ENCODE measurements at places on chromosomes 7 and 10.

GRCh38 chr7:55304018-55304762 lies 60.9 kb upstream of the LANCL2 start:
- DNase-seq: no peak

DNA sequence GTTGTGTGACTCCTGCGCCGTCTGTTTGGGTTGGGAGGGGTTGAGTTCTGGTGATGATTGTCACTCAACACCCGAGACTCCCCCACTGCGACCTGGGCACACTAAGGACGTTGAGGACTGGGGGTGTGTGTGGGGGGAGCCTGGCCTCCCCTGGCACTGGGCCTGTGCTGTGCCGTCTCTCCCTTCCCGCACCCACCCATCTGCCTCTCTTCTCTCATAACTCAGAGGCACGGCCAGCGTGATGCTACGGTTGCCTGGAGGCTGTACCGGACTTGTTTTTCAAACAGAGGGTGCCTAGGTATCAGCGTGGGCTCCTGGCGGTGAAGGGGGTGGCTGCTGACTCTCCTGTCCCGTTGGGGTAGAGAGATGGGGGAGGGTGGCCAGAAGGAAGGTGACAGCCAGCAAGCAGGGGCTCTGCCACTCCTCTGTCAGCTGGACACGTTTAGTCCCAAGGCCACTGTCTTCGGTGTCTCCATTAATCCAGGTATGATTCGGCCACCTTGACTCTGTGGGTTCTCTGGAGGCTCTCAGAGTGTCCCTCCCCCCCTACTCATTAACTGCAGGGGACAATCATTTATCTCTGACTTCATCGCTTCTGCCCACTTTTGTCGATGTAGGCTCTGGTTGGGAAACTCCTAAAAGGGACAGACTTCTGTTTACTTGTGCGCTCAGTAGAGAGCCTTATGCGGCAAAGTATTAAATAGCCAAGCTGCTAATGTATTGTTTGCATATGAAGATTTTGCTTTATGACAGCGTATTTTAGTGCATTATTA lies 56.5 kb upstream of the PFKFB3 start:
- DNase-seq: no peak

DNA sequence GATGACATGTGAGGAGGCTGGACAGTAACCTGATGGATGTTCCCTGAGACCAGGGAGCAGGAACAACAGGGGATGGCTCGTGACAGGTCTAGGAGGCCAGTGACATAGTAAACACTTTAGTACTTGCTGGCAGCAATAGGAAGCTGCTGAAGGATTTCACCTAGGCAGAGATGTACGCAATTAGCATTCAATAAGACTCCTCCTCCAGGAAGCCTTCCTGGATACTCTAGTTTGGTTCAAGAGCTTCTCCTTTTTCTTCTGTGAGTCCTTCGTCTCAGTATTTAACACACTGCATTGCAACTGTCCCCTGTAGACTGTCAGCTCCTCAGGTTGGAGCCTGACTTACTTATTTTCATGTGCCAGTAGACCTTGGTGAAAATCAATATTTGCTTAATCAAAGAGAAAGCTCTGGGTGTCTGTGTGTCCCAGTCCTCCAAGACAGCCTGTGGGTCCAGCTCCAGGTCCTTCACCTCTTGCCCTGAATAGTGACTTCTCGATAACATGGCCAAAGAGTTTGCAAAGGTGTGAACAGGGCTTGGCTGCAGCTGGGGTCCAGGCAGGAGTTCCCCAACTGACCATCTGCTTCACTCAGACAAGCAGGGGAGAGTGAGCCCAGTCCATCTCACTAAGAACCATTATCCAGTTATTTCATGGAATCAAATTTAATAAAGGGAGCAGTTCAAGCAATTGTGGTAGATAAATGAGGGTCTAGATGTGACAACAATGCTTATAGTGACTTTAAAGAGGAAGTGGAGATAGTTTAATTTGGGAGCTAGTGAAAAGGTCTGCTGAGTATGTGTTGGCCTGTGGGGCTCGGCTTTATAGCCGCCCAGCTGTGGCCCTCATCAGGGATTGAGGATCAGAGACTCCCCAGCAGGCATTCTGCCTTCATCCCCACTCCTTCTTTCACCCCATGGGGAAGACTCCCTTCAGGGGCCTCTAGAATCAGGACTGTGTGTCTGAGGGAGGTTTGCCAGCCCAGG lies 9.4 kb downstream of the TMEM273 start:
- no peak for DNase-seq

DNA sequence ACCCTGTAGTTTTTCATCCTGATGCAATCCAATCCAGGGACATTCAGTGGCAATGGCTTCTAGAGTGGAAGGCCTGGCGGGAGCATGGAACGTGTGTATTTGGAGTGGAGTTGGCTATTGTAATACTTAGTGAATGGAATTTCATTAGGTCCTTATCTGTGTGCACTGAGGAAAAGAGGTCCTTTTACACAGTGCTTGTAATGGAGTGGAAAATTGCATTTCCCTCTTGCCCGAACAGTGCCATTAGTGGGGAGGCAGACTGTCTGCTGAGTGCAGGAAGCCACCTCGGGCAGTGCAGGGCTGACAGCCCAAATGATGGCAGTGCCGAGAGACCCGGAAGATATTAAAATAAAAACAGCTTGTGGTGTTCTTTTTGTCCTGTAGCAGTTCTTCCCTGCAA lies 786.6 kb downstream of the LRMDA start:
- no peak for DNase-seq

GRCh38 chr7:112414855-112415490 lies 35.3 kb upstream of the IFRD1 start:
- peak; percentile 16 for DNase-seq

- no peak for DNase-seq
Measured at GRCh38 chr7:44988701-44989100, 9.9 kb upstream of the MYO1G start.

- no peak for DNase-seq
Measured at GRCh38 chr10:124728830-124729661, 15.1 kb downstream of the FAM53B start.

DNA sequence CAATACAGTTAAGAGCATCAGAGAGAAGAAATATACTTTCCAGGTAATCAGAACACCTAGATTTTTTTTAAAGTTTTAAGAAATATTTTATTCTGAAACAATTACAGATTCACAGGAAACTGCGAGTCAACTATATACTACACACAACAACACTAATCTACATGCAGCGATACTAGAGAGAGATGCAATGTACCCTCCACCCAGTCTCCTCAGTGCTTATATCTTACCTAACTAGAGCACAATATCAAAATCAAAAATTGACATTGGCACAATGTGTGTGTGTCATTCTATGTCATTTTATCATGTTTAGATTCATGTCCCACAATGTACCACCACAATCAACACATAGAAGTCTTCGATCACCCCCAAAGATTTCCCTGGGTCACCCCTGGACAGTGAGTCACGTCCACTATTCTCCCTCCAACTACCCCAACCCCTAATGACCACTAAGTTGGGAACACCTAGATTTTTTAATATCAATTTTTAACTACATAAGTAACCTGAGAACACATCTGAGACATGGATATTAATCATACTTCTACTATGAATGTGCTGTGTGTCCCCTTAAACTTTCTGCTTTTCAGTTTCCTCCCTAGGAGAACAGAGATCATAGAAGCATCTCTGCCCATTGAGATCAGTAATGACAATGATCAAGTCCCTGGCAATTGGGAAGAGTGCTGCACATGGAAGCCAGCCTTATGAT lies 86.5 kb downstream of the GSAP start:
- DNase-seq: peak; percentile 39

DNA sequence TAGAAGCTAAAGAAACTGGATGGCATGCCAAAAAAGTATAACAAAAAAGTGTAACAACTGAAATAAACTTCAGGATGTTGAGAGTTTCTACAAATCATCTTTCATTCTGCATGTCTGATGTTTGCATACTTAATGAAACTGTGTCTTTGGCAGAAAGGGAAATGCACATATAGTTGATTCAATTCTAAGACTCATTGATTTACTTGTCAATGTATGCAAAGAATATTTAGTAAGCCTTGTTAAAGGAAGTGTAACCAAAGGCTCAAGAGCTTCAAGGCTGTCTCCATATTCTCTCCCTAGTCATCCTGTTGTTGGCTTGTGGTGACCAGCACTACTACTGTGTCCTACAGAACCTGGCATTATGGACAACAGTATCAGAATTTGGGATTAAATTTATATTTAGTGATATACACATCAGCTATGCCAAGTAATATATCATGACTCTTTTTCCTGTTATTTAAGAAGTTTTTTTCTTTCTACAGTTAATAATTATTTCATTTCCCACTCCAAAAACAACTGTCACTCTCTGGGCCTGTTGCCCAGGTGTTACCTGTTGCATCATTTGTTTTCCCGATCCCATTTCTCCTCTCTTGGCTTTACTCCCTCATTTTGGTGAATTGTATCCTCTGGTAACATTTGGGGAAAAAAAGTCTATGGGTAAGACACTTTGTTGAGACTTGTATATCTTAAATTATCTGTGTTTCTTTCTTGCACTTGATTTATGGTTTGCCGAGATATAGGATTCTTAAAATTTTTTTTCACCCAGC lies 226.6 kb upstream of the BMPER start:
- no peak for DNase-seq

DNA sequence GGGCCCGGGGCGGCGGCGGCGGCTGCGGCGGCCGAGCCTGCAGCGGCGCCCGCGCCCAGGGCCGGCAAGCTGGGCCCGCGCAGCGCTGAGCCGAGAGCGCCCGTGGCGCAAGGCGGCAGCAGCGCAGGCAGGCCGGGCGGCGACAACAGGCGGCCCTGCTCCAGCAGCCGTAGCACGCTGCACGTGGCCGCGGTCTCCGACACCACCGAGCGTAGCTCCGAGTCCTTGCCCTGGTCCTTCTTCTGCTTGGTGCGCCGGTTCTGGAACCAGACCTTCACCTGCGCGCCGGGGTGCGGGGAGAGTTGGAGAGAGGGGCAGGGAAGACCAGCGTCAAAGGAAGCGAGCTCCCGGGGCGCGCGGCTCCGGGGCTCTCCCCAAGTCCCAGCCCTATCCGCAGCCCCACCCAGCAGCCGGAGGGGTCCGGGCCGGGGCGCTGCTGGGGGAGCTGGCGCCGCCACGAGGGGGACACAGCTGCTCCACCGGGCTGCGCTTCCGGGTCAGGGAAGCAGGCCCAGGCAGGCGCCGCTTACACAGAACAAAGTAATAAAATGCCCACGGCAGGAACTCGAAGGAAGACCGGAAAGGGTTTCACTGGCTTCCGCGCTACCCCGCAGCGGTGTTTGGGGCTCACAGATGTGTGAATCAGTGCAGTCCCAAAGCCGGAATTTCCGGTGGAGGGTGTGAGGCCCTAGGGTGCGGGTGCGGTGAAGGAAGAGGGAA lies 3.6 kb downstream of the VAX1 start:
- peak; percentile 8 for DNase-seq

GRCh38 chr7:105854498-105854897 lies 21.9 kb downstream of the ATXN7L1 start:
- no peak for DNase-seq
